Astrocyte of the spinal cord (primary cell): ENCODE measurements at places on chromosomes 5 and 9.

- DNase-seq, result no peak
Observed at GRCh38 chr9:71549023-71549422, 219.3 kb downstream of the CEMIP2 start.

DNA sequence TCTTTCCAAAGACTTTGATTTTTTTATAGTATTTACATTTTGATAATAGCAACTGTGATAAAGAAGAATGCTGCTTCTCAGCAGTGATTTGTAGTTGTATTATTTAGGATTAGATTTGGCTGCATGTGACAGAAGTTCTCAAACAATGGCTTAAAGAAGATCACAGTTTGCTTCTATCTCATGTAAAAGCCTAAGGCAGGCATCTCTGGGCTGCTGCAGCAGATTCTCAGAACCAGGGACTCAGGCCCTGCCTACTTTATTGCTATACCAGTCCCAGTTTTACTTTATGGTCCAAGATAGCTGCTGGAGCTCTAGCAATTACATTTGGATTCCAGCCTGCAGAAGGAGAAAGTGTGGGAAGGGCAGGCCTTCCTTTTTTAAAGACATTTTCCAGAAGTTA lies 8.8 kb upstream of the SNX2 start:
- no peak for DNase-seq

- no peak for DNase-seq
Observed at GRCh38 chr5:154509784-154510555, 31.9 kb upstream of the HAND1 start.

GRCh38 chr9:34976441-34976840 lies 13.1 kb upstream of the DNAJB5 start:
- no peak for DNase-seq

DNA sequence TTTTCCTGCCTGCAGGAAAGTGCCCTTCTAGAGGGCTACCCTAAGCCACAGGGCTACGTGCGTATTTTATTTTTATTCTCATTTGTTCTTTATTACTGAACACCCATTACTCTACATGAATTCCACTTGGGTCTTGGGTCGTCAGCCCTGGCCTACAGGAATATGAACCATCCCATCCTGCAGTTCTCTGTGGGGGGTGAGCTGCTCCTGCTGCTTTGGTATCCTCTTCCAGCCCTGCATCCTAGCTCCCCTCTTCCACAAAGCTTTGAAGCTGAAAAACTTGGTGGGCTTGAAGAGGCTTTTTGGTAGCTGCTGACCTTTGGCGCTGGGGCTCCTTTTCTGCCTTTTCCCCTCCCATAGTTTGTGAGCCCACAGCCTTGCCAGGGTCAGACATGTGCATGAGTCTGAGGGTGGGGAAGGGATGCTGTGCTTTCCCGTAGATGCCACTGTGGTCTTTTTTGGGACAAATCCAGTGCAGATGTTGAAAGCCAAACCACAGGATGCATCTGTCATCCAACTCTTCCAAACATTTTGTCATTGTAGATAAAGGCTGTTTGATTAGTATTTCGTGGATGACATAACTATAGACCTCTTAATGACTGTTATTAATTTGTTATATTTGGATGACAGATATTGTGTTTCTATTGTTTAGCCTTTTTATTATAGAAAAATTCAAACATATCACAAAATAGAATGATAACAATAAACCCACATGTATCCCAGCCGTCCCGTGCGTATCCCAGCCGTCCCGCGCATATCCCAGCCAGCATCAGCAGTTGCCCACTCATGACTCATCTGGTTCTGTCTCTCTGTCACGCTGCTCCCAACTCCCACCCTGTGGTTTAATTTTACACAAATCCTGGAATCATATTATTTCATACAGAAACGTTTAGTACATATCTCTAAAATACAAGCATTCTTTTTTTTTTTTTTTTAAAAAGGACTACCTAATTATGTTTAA lies 43.9 kb downstream of the SLC46A2 start:
- DNase-seq, result peak; percentile 23

DNA sequence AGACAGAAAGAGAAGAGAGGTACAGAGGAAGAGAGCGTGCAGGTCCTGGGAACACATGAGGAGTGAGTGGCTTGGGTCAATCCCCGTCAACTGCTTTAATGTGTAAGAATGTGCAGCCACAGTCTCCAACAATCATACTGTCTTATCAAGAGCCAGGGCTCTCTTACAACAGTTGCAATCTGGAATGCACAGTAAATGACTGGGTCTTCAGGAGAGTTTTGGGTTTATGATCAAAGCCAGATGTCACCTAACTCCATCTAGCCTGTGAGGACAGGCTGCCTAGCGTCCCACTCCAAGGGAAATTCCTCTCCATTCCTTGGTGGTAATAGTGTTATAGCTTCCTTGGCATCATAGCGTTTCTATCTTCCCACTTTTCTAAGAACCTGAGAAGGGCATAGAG lies 75.0 kb upstream of the TRIO start:
- no peak for DNase-seq
